ENCODE measurements at places on chromosomes 16 and 17.

DNA sequence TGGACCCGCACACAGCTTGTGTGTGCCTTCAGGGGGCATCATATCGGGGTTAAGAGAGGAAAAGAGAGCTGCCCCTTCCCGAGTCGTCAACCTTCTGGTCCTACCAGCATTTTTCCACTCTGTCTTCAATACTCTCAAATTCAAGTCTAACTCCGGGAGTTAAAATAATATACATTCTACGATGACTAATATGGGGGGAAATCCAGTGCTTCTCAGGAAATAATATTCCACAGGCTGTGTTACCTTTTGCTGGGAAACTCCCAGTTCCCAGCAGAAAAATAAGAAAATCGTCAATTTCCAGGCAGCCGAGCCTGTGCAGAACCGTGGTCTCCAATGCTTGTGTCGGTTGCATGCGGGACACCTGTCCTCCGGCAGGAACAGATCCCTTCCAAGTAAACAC lies 105.0 kb upstream of the FOXF1 start:
- no peak for DNase-seq

DNA sequence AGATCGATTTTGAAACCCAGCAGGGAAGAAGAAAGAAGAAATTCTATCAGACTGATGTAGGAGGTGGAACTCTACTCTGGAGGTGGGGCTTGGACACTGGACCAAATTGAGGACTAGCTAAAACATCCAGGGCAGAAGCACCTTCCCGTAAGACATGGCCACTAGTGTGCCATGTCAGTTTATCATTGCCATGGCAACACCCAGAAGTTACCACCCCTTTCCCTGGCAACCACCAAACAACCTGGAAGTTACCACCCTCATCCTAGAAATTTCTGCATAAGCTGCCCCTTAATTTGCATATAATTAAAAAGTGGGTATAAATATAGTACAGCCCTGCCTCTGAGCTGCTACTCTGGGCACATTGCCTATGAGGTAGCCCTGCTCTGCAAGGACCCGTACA lies 66.7 kb downstream of the NACA2 start:
- no peak for DNase-seq

DNA sequence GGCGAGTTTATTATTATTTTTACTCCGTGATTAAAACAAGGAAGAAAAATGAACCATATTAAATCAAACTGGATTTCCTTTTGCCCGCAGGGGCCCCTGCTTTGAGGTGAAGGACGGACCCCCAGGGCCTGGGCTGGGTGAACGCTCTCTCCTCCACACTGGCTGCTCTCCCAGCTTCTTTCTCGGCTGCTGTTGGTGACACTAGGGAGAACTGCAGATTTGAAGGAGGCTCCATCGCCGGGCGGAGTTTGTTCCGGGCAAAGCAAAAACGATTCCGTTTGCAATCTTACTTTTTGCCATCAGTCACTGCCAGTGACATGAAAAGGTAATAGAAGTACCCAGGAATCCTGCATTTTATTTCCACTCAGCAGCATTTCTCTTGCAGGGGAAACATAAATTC lies 221.6 kb upstream of the SDK2 start:
- DNase-seq, result no peak

- DNase-seq, result no peak
These were observed 31.7 kb downstream of the RPH3AL start for GRCh38 chr17:320809-321385.

DNA sequence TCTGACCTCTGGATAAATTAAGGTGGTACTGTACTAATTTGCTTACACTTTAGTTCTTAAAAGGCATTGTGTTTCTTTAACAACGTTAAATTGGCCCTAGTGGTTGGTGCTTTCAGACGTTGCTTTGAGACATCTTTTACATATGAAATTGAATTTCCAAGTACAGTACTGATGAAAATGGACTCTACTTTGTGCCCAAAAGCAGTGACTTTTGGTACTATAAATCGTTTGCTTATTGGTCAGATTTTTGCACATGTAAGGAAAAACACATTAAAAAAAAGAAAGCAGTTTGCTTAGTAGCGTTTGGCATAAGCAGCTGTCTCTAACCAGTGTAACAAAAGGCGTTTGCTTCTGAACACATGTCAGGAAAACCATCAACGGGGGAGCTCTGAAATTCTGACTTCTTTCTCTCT lies 139.6 kb downstream of the CDK5R1 start:
- DNase-seq, result no peak

DNA sequence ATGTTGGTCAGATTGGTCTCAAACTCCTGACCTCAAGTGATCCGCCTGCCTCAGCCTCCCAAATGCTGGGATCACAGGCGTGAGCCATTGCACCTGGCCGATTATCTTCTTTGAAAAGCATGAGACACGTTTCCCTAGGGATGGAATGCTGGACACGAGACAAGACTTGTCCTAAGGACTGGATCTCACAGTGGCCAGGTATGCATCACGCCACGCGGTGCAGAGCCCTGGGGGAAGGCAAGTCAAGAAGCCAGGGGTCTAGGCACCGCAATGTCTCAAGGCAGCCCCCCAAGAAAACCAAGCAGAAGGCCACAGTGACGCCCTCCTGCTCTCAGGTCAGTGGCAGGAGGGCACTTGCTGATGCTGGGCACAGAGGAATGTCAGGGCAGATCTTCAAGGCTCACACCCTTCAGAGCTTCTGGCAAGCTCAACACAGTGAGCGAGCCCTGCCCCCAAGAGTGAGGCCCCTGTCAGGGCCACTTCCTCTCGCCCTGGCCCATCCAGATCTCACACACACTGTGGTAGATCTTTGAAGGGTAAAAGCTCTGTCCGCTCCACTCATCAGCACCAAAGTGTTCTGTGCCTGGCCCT lies 134.7 kb downstream of the ZNF778 start:
- no peak for DNase-seq

- DNase-seq, result no peak
These were observed 18.3 kb downstream of the UBFD1 start for GRCh38 chr16:23575834-23576233.

- DNase-seq, result no peak
These were observed 18.3 kb downstream of the NT5M start for GRCh38 chr17:17321356-17322025.

DNA sequence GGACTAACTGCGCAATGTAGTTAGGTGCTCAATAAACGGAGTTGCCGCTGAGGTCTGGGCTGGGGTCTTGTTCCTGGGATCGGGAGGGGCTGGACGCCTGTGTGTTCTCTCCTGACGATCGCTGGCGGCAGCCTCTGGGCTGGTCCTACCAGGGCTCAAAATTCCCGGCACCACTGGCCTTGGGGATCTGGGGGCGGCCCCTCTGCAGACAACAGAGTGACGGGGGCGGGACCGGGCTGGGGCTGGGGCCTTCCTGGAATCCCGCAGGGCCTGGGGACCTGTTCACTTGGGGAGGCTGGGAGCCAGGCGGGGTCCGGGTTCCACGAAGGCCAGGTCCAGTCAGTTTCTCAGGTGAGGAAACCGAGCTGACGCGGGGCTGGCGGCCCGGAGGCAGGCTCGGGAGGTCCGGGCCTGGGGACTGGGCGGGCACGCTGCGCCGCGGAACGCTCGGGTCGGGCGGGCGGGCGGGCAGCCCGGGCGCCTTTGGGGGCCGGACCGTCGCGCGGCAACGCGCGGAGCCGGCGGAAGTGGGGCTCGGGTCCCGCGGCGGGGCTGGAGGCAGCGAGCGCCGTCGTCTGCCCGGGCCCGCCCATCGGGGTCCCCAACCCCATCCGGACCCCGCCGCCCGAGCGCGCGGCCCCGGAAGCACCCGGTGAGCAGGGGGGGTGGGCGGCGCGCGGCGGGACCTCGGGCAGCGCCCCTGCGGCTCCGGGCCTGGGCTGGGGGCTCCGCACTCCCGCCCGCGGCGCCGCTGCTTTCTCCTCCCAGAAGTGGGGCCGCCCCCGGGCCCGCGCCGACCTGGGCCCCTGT lies at the start of gene PIGQ:
Gene PIGQ, plus strand, starts transcription at position 524 of the 810 bp plus-strand sequence. CDS start 4,107 bp downstream, outside the sequence.
- DNase-seq, result peak; percentile 74
